ENCODE measurements at places on chromosomes 1 and 21.

DNA sequence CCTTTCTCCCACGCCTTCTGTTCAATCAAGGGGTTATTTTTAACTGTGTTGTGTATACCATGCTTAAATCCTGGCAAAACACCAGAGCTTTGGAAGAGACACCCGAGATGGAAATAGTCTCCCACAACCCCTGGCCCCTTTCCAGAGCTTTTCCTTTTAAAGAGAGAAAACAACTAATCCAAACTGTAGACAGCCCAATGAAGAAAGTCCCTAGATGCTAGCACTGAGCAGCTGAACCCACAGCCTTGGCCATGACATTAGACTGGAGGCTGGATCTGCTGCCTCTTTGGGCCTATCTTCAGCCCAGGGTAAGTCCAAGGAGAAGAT, 64.9 kb upstream of the ARTN start:
- no peak for DNase-seq

DNA sequence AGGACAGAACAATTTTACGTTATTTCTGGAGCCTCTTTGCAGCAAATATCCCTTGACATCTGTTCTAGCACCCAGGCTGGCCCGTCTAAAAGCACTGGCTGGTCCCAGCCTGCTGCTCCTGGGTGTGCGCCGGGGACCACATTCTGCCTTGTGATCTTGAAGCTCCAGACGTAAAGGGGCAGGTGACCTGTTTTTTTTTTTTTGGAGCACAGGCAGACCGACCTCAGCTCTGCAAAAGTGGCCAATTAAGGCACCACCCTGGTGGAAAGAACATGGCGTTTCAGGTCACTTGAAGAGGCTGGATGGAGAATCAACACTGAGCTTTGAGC, 13.8 kb upstream of the CAMTA1 start:
- DNase-seq = no peak

- no peak for DNase-seq
These were observed 47.7 kb downstream of the NTPCR start for GRCh38 chr1:232998138-232998537.

DNA sequence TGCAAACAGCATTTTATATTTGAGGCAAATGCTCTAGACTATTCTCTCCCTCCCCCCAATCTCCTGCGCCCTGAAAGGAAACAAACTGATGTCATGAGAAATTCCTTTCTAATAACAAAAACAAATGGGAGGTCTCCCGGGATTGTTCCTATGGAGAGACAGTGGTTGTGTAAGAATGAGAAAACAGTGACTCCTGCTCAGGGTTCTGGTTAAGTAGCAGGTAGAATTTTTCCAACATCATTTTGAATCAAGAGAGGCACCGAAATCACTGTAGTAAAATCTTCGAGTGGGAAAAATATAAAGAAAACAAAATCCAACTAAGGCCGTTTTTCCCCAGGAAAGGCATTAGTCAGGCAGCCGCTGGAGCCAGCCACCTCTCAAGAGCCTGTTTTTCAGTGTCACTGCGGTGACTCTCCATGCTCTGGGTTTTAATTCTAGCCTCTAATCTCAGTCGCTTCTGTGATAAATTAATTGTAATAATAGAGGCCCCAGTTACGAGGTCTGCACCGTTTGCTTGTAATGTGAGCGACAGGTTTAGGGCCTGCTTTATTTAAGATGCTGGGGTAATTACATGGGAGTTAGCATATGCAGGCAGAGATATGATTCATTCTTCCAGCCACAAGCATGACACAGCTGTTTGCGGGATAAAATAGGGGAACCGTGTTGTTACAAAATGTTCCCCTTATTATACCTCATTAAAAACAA, 80.3 kb downstream of the RNF220 start:
- no peak for DNase-seq

DNA sequence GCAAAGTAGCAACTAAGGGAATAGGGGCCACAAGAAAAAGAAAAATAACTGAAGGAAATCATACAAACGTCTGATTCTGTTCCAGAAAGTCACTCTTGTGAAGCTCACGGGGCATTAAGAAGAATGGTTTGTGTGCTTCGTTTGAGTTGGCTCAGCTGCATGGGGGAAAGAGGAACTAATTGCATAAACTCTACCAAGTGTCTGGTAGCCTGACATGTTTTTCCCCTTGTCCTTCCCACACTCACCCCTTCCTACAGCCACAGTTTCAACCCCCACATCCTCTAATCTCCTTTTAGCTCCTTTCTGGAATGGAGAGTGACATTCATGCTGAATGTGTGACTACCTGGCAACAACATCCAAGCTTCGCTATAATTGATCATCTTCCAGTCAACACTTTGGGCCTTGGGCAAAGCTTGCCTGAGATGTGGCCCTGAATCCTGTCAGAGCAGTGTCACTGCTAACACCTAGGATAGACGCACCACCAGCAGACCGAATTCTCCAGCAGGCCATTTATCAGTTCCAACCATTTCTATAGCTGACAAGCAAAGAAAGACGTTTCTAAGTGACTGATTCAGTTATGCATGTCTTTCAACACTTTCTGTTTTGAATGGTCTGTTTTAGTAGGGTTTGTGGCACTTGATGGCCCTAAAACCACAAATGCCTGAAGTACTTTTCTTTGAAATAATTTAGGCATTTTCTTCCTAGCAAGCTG, 439.6 kb downstream of the TTLL7 start:
- DNase-seq = no peak

GRCh38 chr1:186578325-186579016, 101.8 kb downstream of the PTGS2 start:
- no peak for DNase-seq

DNA sequence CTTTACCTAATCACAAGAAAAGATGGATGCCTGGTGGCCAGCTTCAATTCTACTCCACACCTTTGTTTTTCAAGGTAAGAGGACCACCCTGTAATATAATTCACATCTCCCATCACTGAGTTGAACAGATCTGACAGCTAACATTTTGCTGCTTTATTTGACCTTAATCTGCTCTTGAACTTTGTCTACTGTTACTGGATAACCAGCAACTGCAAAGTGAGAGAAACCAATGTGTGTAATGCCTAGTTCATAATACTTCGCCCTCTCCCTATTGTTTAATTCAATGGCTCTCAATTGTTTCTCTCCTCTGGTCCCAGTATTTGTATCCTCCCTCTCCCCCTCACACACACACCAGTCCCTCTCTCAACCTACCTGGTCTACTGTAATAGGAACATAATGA, 214.4 kb downstream of the DAB1 start:
- no peak for DNase-seq

DNA sequence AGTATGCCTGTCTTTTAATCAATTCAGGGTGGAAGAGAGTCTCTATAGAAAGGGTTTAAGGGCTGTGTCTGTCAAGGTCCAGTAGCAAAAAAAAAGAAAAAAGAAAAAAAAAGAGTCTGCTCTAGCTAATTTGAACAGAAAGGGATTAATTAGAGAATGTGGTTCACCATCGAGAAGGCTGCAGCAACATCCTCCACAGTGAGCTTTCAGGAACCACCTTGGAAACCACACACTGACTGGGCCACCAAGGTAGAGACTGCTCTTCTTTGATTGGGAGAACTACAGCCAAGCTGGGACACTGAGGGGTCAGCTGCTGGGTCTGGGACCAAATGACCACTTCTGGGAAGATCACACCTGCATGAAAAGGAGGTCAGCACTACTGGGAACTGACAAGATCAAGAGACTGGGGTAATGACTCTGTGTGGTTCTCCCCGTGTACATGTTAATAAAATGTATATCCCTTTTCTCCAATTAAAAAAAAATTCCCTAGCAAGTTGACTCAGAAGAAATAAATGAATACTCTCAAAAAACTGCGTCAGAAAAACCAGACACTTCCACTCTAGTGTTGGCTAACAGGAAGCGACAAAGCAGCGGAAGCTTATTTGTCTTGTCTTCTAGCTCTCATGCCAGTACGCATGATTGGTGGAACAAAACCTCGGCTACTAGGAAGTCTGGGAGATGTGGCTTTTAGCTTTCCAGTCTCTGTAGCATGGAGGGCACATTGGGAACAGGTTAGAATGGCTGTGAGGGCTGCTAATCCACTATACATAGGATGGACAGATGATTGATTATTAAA, 60.0 kb upstream of the IVNS1ABP start:
- no peak for DNase-seq

GRCh38 chr1:152386940-152387339, 27.1 kb downstream of the CRNN start:
- DNase-seq = no peak

DNA sequence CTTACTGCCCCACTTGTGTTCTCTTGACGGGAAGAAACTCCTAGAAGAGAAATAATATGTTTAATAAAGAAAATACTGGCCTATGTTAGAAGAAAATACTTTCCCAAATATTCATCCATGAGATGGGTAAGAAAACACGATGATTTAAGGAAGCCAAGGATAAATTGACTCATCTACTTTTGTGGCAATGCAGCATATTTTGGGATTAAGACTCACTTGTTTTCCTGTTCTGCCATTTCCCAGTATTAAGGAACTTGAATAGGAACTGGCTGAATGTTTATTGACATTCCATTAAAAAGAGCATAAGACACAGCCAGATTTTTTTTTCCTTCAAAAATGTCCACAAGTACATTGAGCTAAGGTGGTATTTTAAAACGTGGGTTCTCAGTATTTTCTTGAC, 10.9 kb upstream of the ADAMTS5 start:
- no peak for DNase-seq

GRCh38 chr1:162889989-162890388, 29.0 kb upstream of the CCDC190 start:
- DNase-seq = no peak

GRCh38 chr1:33966346-33967141, 102.7 kb downstream of the HMGB4 start:
- no peak for DNase-seq

DNA sequence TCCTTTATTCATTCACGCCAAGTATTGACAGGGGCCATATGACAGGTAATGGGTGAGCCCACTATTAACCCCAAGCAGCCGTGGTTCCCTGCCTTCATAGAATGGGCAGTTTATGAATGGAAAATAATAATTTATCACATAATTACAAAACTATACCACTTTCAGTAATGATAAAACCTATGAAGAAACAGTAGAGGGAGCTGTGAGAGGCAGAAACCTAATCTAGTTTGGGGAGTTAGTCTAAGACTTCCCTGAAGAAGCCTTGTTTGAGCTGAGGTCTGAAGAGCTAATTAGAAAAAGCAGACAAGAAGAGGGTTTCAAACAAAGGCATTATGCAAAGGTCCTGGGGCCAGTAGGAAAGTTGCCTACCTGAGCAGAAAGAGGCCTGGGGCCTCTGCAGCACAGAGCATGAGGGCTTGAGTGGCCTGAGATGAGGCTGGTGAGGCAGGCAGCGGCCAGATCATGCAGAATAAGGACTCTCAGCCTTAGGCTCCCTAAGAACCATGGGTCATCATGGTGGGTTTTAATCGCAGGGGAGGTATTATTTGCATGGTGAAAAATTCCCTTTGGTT, 142.8 kb downstream of the ATG4C start:
- no peak for DNase-seq

DNA sequence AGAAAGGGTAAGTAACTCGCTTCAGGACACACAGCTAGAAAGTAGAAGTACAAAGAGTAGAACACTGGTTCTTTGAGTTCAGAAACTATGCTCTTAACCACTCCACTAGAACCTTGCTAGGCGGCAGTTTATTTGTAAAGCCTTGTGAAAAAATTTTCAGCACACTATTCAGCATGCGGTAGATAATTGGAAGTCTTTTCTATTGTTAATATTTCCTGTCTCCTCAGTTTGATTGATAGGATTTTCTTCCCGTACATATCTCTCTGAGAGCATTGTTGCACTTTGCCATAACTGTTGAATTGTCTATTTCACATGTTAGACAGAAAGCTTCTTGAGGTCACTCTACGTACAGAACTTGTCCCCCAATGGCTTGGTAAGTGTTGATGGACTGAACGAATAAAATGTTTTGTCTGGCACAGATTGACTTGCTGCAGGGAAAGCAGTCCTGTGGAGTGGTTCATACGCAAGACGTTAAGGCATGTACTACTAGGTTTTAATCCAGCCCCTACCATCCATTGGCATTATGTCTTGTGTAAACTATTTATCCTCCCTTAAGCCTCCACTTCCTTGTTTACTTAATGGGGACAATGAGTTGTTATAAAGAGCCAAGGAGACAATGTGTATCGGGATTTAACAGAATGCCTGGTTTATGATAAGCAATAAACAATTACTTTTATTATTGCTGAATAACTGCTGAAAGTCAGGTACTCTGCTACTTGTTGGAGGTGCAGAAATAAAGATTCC, 35.8 kb downstream of the C1orf21 start:
- no peak for DNase-seq

DNA sequence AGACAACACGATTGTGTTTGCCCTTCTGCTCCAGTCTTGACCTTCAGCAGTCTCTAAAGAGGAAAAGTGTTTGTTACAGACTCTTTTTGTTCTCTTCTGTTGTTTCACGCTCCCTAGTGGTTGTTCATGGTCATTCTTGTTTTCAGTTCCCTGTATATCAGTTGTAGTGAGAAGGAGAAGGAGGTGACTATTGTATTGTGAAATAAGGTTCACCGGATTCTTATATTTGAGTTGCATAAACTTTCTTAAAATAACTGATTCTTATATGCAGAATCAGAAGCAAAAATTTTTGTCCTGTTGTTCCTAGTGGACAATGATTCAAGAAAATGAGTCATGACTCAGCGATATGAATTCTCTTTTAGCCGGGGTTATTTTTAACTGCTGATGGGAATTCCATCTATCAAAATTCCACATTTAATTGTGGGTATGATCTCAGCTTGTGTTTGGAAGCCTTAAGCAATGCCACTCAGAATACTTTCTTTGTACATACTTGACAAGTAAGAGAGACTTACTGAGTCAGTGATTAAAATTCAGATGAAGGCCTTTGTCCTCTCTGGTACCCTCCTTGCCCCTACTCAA, 152.2 kb downstream of the CLEC20A start:
- DNase-seq = no peak

GRCh38 chr1:193143285-193143684, 21.5 kb downstream of the CDC73 start:
- no peak for DNase-seq

- no peak for DNase-seq
These were observed 245.8 kb downstream of the SPATA17 start for GRCh38 chr1:217876896-217877295.

DNA sequence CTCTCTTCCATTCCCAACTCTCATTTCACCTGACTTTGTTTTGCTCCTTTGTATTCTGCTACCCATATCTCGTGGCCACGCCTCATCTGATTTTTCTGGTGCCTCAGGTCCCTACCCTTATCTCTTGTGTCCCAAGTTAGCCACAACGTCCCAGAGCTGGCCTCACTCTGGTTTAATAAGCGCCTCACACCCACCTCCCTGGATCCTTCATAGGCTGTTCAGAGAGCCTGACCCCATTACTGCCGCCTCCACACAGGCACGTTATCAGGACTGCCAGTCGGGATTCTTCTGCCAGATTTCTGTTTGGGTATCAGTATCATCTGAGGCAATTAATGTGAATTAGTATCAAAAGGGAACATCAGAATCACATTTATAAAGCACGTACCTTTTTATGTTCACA, 34.7 kb upstream of the TMEM125 start:
- DNase-seq = no peak

Measured in left renal pelvis (tissue), 4 donors.